ENCODE measurements at places on chromosomes 4 and X.

- DNase-seq = no peak
These were observed 63.6 kb downstream of the TRIM2 start for GRCh38 chr4:153267890-153268289.

DNA sequence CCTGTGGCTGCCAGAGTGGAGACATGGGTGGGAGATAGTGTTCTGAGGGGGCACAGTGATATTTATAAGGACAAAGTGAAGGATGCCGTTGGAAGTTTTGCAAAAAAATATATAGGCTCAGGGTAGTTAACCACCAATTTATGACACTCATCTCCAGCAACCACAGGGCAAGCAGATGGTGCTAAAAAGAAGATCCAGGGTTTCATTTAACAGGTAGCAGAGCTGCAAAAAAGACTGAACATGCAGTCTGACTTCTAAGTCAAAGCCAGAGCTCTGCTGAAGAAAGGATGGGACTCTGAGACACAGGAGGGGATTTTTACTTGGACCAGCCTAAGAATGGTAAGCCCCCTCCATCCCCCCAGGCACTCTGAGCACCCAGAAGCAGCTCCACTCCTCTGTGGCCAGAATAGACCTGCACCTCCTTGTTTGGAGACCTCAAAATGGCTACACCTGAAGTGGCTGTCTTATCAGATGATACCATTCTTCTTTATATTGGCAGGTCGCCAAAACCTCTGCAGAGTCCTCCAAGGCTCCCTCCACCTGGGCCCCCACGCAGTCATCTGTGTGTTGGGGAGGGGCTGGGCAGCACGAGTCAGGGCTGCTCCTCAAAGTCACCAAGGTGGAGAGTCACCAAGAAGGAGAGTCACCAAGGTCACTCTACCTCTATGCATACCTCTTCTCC, 161.4 kb upstream of the FAM9B start:
- DNase-seq = no peak

DNA sequence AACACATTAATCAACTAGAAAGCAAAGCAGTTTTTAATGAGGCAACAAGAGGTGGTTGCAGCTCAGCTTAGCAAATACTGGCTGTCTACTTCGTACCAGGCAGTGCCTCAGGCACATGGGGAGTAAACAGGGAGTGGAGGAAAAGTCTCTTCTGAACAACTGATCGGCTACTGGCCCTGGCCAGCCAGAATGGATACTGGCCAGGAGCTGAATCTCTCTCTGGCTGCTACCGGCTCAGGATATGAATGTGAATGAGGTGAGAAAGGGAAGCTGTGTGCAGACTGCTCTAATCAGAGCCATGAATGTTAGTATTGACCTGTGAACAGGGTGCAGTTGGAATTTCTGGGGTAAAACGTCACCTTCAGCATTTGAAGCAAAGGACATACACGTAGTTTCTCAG, 77.3 kb downstream of the STK32B start:
- no peak for DNase-seq

GRCh38 chrX:130147631-130148030, 18.0 kb downstream of the AIFM1 start:
- DNase-seq = no peak

DNA sequence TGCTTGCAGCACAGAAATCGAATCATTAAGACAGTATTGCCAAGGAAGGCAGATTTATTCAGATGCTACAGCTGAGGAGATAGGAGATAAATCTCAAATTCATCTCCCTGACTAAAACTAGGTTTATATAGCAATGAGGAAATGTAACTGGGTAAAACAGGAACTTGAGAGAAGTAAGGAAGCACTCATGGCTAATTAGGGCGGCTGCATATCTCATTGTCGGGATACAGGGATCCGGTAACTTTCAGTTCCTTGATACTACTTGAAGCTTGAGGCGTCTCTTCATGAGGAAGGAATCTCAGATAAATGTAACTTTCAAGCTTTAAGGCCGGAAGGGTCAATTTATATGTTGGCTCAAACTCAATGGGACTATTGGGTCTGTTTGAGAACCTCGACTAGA, 129.2 kb upstream of the WDR1 start:
- DNase-seq = no peak

GRCh38 chr4:122091836-122092405, 60.2 kb upstream of the BLTP1 start:
- no peak for DNase-seq

- no peak for DNase-seq
These were observed 16.4 kb downstream of the SMIM10L2A start for GRCh38 chrX:135437867-135438733.

DNA sequence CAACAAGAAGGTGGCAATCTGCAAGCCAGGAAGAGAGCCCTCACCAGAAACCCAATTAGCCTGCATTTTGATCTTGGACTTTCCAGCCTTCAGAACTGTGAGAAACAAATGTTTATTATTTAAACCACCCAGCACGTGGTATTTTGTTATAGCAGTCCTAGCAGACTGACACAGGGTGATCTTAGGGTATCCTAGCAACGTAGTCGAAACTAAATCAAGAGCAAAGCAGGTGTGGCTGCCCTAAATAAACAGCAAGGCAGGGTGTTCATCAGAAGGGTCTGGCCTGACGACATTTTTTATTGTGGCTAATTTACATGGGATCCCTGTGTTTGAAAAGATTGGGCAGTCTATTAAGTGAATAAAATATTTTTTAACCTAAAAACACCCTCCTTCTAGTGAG, 198.8 kb downstream of the VEGFC start:
- DNase-seq = no peak

- DNase-seq = no peak
These were observed 362.7 kb downstream of the STIM2 start for GRCh38 chr4:27223326-27223725.

- DNase-seq = no peak
These were observed 110.3 kb downstream of the AREG start for GRCh38 chr4:74555231-74555630.

DNA sequence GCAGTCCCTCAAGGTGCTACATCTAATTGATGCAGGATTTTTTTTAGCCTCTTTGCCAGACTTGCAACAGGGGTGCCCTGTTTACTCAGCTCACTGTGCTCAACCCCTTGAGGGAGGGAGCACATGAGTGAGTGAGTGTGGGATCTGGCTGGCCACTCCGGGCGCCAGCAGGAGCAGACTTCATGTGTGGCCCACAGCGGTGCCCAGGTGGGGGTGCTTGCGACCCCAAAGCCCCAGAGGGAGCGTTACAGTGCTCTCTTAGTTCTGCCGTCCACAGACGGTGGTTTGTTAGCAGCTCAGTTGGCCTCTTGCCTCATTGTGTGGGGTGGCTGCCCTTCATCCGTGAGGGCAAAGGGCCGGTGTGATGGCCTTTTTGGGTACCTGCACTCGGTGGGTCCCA, 81.6 kb upstream of the MYOZ2 start:
- no peak for DNase-seq

DNA sequence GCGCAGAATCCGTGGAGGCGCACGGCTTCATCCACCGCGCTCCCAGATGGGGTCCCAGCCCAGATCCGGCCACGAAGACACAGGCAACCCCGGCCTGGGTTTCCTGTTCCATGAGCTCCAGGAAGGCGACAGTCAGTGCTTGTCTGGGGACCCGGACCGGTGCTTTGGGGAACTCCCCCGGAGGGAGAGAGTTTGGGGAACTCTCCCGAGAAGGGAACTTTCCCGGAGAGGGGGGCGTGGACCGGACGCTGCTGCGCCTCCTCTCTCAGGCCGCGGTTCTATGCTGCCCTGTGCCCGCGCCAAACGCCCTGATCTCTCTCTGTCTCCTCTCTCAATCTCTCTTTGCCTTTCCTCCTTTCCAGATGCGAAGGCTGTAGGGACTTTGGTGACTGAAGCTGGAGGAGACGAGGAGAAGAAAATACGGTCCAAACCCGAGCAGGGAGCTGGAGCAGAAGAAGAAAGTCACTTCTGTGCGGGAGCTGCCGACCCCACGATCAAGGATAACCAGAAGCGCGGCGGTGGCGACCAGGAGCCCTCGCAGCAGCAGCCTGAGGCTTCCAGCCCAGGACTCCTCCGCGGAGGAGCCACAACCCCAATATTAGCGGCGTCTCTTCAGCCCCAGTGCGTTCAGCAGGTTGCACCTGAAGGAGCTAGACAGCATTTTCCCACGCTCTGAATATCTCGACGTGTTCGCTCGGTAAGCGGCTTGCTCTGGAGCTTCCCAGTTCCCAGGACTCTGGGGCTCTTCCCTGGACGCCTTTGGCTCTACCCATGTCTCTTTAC, 47.6 kb upstream of the NKAP start:
- DNase-seq = no peak

DNA sequence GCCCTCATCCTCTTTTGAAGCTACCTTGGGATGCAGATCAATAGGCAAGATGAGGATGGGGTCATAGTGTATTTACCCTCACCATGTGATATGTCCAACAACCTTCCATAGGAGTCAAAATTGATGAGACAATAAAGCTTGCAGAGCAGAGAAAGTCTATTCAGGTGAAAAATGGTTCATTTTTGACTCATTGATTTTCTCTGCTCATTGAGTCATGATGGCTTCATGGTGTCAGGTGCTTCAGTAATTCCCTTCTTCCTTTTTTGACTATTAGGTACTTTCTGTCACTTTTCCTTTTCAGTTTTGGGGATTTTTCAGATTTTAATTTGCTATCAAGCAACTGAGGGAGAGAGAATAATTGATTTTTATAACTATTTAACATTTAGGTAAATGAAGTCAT, 55.9 kb upstream of the IL2 start:
- DNase-seq = no peak

GRCh38 chrX:117765211-117765610, 351.4 kb downstream of the KLHL13 start:
- DNase-seq = no peak

GRCh38 chr4:152938237-152938947, 2.3 kb downstream of the FHDC1 start:
- no peak for DNase-seq

- DNase-seq = no peak
These were observed 886.8 kb downstream of the NLGN4X start for GRCh38 chrX:5341902-5342301.

DNA sequence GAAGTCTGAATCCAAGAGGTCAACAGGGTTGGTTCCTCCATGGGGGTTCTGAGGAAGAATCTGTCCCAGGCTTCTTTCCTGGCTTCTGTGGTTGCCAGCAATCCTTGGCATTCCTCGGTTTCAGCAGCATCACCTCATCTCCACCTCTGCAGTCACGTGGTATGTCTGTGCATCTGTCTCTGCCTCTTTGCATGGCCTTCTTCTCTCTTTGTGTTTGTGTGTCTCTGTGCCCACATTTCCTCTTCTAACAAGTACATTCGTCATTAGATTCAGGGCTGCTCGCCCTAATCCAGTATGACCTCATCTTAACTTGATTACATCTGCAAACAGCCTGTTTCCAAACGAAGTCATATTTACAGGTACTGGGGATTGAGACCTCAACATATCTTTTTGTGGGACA, 114.0 kb downstream of the BCOR start:
- DNase-seq = no peak

DNA sequence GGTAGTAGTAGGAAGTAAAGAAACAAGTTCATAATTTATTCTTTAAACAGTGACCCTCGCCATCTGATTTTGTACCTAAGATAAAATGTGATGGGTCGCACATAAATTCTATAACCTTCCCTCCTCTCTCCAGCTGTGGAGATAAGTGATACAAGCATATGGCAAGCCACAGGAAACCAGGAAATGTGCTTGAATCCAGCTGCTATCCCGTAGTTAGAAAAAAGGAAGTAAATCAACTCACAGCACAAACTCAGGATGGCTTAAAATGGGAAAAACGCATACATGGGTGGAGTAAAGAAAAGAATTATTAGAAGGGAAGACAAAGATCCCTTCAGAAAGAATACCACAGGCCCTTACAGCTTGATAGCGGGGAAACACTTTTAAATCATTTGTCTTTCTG, 78.2 kb downstream of the ZNF827 start:
- DNase-seq = no peak

GRCh38 chrX:19883878-19884277, 3.5 kb downstream of the SH3KBP1 start:
- no peak for DNase-seq

- DNase-seq = no peak
These were observed 69.1 kb downstream of the HS3ST1 start for GRCh38 chr4:11359591-11359990.

GRCh38 chrX:30593440-30594200, 16.1 kb upstream of the TASL start:
- DNase-seq = no peak

- no peak for DNase-seq
These were observed 10.7 kb upstream of the NPY2R start for GRCh38 chr4:155197757-155198156.

- no peak for DNase-seq
These were observed 7.6 kb downstream of the CPLX1 start for GRCh38 chr4:818106-818921.

DNA sequence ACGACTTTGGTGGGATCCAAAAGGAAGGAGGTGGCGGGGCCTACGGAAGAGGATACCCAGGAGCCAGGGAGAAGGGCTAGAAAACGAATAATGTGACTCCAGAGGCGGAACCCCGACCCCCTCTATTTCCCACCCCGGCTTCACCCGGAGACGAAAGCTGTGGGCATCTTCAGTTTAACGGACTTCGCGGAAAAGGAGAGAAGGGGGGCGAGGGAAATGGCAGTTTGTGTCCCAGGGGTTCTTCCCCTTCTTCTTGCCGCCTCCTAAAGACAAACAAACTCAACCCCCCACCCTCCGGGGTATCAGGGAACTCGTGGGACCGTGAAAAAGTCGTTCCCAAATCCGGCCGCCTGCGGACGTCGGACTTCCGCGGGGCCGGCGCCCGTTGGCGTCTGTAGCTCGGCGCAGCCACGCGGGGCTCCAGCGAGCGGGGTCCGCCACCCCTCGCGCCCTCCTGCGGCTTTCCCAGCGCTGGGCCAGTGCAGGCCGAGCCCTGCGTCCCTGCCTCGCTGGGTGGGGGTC, 3.6 kb upstream of the LEF1 start:
- DNase-seq = no peak

GRCh38 chr4:16461362-16461761, 235.1 kb upstream of the TAPT1 start:
- no peak for DNase-seq

GRCh38 chr4:4820261-4820660, 39.2 kb upstream of the MSX1 start:
- DNase-seq = no peak

DNA sequence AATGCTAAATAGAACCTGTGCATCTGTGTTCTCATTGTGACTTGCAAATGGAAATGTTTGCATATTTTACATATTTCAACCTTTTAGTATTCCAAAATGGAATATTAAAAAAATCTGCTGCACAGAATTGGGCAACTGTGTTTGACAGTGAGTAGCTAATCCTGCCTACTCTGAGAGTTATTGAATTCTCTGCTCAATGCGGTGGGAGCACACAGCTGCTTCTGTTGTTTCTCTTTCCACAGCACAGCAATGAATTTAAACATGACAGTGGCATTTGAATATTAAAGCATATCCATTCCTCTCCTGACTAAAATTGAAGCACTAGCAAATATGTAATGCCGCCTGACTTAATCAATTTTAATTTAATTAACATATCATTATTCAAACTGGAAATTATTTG, 366.6 kb downstream of the GASK1B start:
- DNase-seq = no peak

GRCh38 chr4:53601251-53601764, 10.0 kb upstream of the LNX1 start:
- no peak for DNase-seq
